ENCODE measurements at places on chromosomes 4 and X.

- DNase-seq, result no peak
Measured at GRCh38 chrX:53072418-53073114, 9.6 kb upstream of the TSPYL2 start.

DNA sequence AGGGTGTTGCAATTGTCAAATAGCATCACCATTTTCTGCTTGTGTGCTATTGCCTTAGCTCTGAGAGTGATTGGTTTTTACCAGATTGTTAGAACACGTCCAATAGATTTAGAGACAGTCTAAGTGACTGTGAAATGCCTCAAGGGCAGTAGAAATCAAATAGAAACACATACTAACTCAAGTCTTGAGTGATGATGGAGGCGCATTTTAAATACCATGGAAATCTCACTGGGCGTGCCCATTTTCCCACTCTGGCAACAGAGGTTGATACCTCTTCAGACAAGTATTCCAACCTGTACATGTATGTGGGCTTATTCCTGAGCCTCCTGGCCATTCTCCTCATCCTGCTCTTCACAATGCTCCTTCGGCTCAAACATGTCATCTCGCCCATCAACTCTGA is 7.2 kb downstream of the SERTM2 start:
- no peak for DNase-seq

- no peak for DNase-seq
Measured at GRCh38 chr4:173254646-173255045, 79.5 kb downstream of the HMGB2 start.

DNA sequence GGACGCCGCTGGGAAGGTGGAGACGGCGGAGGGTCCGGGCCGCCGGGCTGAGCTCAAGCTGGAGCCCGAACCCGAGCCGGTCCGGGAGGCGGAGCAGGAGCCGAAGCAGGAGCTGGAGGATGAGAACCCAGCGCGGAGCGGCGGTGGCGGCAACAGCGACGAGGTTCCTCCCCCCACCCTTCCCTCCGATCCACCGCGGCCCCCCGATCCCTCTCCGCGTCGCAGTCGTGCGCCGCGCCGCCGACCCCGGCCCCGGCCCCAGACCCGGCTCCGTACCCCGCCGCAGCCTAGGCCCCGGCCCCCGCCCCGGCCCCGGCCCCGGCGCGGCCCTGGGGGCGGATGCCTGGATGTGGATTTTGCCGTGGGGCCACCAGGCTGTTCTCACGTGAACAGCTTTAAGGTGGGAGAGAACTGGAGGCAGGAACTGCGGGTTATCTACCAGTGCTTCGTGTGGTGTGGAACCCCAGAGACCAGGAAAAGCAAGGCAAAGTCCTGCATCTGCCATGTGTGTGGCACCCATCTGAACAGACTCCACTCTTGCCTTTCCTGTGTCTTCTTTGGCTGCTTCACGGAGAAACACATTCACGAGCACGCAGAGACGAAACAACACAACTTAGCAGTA is 483 bp downstream of the USP27X start:
- DNase-seq, result no peak

GRCh38 chr4:121156822-121157769 is 7.0 kb downstream of the TNIP3 start:
- no peak for DNase-seq

DNA sequence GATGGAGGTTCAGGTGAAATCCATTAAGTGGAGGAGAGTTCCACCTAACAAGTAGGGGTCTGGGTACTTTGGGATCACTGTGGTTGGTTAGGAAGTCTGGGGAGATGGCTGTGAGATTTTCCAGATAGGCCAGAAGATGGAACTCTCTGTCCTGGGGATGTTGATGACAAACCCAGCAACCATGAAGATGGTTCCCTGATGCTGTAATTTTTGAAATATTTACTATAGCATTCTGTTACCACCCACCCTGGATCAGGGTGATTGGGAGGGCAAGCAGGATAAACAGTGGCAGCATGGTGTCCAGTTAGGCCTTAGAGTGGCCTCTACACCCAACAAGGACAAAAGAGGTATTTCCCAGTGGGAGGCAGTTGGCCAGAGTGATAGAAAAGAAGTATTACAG is 15.9 kb upstream of the NELFA start:
- DNase-seq, result no peak

DNA sequence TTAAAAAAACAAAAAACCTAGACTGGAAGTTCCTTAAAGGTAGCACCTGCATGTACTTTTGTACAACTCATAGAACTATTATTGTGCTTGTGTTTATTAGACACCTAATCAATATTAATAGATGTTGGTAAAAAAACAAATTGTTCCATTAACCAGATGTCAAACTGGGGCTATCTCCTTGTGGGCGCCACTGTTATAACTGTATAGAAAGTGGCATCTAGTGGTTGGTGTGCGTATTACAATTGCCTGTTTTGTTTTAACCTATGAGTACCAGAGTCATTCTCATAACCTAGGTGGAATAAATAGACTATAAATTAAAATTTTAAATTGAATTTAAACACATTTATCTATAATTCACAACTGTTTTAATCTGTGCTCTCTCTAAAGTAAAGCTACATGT is 97.4 kb downstream of the COL4A5 start:
- peak; percentile 58 for DNase-seq

DNA sequence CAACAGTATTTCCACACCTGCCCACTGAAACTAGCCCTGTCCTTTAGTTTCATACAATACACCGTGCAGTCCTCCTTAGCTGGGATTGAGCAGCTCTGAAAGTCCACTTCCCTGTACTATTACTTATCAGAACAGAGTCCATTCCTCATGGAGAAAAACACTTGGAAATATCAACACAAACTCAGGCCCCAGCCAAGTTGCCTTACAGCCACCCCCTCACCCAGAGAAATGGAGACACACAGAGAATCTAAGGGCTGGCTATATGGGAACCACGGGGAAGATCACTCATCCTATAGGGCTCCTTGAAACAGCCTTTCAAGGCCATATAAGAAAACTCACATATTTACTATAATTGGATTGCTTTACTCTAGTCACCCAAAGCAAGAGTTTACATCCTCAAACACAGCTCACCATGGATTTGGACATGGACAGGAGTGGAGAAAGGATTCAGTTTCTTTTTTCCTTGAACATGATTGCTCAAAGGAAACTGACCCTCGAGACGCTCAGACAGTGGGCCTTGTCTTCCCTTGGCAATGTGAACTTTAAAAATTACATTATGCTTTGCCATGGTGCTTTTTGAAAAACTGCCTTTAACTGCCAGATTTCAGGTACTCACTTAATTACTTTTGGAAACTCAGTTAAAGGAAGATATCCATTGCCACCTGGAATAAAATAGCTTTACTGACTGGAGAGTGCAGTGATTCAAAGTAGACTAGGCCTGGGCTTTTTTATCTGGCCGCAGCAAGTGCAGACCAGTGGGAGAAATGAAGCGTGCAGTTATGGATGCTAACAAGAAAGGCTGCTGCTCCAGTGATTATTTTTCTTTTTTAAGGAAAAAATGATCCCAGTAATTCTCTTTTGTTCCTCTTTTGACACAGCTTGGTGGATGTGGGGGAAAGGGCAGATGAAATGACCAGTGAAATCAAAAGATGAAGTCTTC is 1.6 kb downstream of the SCARB2 start:
- DNase-seq, result no peak

GRCh38 chr4:122824616-122825015 is 2.0 kb upstream of the FGF2 start:
- DNase-seq, result no peak

DNA sequence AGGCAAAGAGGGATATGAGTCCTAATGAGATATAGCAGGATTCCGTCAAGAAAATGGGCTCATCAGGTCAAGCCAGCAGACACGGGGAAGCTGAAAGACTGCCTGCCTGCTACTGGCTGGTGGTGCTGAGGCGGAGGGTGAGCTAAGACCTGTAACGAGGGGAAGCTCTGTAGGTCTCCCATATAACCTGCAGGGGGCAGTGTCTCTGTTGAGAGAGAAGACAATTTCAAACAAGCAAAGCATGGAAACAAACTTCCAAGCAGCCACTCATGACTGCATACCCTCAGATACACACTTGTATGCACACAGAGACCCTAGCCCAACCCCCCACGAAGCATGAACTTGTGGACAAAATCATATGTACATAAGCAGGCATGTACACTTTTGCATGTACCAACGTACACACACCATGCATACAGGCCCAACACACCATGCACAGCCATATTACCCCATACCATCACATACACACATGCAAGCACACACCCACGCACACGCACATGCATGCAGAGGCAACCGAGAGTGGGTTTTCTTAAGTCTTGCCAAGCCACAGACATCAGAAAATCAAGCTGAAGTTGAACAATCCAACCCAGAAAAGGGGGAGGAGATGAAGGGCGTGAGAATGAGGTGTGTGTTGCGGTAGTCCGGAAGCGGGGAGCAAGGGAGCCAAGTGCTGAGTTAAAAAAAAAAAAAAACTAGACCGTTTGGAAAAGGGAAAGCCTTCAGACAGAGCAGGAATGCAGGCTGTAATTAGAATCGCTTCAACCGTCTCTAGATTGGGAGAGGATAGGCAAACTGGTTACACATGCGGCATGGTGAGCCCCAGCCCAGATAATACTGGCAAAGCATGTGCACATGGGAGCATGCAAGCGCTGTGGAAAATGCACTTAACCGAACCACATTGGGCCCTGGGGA is 71.0 kb downstream of the PJA1 start:
- DNase-seq, result peak; percentile 21

DNA sequence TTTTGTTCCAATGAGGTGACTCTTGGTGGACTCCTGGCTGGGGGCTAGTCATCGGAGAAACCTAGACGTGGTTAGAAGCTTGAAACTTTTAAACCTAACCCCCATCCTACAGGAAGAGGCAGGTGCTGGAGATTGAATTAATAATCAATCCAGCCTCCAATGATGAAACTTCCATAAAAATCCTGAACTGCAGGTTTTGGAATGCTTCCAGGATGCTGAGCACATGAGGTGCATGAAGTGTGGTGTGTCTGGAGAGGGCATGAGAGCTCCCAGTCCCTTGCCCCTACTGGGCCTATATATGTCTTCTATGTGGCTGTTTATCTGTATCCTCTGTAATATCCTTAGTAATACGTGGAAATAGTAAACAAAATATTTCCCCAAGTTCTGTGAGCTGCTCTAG is 90.7 kb upstream of the PDHA2 start:
- DNase-seq, result no peak

DNA sequence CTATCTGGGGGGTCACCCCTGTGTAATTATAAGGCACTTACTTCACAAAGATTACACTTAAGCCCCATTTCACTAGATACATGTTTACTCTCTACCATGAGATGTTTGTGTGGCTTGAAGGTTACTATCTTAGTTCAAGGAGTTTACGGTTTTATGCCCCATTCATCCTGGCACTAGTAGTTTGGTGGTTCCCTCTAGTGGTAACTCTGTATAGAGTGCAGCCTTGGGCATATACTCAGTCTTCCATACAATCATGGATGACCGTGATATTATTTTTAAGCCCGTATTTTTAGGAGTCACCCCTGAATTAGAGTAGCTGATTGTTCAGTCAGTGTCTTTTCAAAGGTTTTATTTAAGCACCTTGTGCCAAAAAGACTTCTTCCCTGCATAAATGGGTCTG is 109.9 kb upstream of the FAM47C start:
- DNase-seq, result no peak
